ENCODE measurements at places on chromosomes 13 and 19.

- no peak for DNase-seq
Measured at GRCh38 chr19:43692877-43693276, 22.9 kb upstream of the PLAUR start.

GRCh38 chr13:100798739-100799361 is 124.3 kb upstream of the TMTC4 start:
- DNase-seq: no peak

DNA sequence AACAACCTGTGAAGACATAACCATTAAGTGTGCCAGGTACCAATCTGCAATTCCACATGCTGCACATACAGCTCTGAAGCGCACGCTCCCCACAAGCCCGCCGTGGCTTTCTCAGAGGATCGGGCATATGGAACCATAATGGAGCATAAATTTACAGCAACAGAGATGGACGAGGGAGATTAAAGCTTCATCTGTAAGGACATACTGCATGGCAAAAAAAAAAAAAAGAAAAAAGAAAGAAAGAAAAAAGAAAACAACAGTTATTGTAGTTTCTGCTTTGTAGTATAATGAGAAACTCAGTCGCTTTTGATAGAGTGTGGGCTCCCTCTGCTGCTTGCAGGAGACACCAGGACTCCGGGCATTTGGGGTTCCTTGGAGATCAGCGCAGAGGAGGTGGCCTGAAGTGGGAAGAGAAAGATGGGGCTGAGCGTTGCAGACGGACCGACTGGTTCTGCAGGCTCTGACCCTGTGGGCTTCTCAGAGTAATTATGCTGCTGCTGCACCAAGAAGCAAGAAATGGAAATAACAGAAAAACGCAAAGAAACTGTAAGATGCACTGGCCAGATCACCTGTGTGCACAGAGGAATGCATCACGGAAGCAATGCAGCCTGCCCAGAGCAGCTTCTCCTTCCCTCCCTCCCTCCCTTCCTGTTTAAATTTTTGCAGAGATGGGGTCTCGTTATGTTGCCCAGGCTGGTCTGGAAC is 10.8 kb upstream of the PDCD5 start:
- peak; percentile 37 for DNase-seq

GRCh38 chr19:10353793-10354391 is 14.5 kb upstream of the ICAM3 start:
- peak; percentile 81 for DNase-seq

GRCh38 chr19:48796298-48797083 is 14.3 kb downstream of the BCAT2 start:
- no peak for DNase-seq

Data from left cardiac atrium (tissue), 4 donors.